Activated naive CD8-positive, alpha-beta T cell treated with anti-CD3 and anti-CD28 coated beads, Interleukin-2, amount 10 ng/mL, durations not matched to agents 7 days and 5 days (primary cell): ENCODE measurements at places on chromosomes 6 and 20. TPM values are rescaled to one million over a fixed set of nuclear protein-coding genes. Genes with fewer than 3 reads are reported as not detected.

TPD52L2 gene
- 37.9 TPM for total RNA-seq

CTAGE9 gene
- not detected for total RNA-seq

SPAG4 gene
- total RNA-seq: 5.7 TPM

DLGAP4 gene
- 27.5 TPM for total RNA-seq

PDRG1 gene
- 13.1 TPM for total RNA-seq
